CD4-positive, alpha-beta memory T cell (primary cell): ENCODE measurements at places on chromosomes 12 and 14.
A peak's percentile ranks its signal among the peaks of the same experiment; 100 is the strongest.

- no peak for DNase-seq
These were observed 631.8 kb downstream of the TMTC2 start for GRCh38 chr12:83318386-83319098.

DNA sequence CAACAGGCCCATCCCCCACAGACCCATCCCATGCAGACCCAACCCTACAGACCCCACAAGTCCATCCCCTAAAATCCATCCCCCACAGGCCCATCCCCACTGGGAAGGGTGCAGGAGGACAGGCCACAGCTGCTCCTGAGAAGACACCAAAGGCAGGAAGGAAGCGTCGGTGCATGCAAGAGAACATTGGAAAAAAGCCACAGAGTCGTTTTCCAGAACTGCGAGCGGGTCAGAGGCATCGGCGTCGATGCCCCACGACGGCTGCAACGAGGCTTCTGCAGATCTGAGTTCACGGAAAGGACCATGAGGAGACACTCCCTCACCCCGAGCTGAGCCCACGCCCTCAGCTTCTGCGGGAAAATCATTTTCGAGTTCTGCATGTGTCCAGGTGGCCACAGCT, 59.6 kb upstream of the GALNT9 start:
- no peak for DNase-seq

DNA sequence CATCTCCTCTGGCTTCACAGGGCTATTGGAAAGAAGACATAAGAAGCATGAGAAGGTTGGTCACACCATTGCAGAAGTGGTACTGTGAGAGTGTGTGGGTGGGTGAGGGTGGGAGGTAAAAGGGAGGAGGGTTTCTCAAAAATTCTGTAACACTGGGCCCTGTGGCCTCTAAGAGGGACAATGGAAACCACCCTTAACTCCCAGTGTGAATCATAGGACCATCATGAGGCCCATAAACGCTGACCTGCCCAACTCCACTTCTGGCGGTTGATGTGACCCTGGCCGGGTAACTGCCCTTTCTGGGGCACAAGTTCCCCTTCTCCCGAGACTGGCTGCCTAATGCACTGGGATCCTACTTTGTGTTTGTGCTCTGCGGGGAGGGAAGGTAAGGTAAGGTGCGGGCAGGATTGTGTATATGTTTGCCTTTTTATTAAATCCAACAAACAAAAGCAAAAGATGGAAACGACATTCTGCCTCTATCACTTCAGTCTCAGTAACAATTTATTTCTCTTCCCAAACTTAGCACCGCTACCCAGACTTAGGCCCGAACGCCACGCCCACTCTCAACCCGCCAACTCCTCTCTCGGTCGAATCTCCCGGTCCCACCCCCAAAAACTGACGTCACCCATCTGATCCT, 551 bp downstream of the METTL1 start:
- DNase-seq: no peak

GRCh38 chr12:40098406-40099145, 7.3 kb downstream of the SLC2A13 start:
- no peak for DNase-seq

DNA sequence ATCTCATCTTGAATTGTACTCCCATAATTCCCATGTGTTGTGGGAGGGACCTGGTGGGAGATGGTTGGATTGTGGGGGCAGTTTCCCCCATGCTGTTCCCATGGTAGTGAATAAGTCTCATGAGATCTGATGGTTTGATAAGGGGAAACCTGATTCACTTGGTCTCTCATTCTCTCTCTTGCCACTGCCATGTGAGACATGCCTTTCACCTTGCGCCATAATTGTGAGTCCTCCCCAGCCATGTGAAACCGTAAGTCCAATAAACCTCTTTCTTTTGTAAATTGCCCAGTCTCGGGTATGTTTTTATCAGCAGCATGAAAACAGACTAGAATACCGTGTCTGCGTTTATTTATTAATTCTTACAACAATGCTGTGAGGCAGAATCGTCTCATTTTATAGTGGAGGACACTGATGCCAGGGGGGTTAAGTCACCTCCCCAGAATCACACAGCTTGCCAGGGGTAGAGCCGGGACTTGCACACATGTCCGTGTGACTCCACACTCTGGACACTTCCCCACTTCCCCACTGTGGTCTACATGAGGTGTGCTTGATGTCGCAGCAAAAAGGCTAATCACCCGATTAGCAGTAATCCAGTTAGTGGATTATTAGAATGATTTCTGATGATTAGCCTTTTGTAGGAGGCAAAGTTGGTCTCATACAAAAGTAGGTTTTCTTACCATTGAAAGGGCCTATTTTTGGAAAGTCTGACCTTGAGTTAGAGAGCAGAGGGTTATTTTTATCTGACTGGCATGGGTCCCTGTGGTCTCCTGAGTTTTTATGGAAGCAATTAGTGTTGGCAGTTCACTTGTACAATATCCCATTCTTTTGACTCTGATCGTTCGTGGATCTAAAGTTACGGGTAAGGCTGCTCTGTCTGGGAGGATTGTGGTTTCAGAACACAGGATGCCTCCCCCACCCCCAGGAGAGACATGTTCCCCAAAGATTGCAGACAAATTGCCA, 47.4 kb upstream of the BCL7A start:
- no peak for DNase-seq

DNA sequence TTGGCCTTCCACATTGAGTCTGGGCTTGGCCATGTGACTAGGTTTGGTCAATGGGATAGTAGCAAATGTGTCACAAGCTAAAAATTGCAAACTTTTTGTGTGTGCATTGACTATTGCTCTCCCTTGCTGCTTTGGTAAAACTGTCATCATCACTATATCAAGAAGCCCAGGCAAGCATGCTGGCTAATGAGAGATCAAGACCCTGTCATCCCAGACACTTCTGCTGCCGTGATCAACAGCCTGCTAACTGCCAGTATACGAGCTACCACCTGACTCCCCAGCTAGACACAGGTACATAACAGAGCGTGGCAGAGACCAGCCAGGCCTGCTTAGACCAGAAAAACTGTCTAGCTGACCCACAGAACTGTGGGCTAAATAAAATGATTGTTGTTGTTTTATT, 456.7 kb upstream of the DCN start:
- DNase-seq: no peak

GRCh38 chr12:49515266-49515665, 23.6 kb upstream of the KCNH3 start:
- DNase-seq: no peak

GRCh38 chr12:77687321-77687720, 143.4 kb upstream of the NAV3 start:
- DNase-seq: no peak

DNA sequence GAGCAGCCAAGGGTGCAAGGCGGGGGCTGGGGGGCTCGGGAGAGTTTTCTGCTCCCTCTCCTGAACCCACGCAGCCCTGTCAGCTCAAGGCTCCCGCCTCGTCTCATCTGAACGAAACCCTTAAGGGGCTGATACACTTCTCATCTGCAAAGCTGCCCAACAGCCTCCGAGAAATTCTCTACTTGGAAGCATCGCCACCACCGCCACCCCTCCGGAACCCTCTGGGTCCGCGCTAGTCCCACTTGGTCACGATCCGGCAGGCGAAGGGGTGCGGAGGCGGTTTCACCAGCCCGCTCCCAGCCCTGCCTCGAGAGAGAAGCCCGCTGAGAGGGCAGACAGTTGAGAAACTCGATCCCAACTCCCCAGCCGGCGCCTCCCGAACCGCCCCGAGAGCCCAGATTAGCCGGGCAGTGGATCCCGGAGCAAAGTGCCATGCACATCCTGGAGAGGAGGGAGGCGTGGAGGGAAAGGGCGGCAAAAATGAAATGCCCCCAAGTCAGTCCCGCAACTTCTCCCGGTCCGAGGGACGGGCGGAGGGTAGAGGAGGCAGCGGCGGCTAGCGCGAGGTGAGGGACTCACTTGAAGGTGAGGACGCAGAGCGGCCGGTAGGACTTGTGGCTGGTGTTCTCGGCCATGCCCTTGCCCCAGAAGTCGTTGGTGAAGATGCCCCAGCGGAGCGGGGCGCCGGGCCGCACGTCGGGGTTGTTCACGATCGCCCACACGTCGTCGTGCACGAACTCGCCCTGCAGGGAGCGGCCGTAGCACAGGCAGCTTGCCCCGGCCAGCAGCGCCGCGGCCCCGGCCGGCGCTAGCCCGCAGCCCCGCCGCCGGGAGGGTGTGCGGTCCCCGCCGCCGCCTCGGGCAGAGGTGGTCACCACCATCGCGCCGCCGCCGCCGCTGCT, 620 bp downstream of the TMTC1 start:
- DNase-seq: no peak

GRCh38 chr14:20661197-20661596, 19.7 kb upstream of the OR6S1 start:
- no peak for DNase-seq

DNA sequence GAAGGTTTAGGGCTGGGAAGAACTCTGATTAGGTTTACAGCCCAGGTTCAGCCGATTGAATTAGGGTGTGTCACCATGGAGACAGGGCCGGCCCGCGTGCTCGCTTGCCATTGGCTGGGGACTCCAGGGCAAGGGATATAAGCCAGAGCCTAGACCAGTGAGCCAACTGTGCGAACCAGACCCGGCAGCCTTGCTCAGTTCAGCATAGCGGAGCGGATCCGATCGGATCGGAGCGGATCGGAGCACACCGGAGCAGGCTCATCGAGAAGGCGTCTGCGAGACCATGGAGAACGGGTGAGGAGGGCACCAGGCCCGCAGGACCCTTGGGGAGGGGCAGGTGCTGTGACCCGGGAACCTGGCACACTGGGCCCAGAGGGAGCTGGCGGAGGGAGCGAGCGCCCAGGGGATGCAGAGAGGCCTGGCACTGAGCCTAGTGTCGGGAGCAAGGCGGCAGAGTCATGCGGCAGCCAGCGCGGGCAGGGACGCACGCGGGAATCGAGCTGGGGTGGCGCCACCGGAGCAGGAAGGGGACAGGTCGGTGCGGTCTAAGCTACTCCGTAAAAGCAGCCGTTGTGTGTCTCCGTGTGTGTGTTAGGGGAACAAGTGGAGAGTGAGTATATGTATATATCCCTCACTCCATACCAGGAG, at the start of gene PNP:
Gene PNP, plus strand, starts transcription at position 165 of the 648 bp plus-strand sequence. Its CDS starts 119 bp downstream, at position 284.
- DNase-seq: peak; percentile 87

DNA sequence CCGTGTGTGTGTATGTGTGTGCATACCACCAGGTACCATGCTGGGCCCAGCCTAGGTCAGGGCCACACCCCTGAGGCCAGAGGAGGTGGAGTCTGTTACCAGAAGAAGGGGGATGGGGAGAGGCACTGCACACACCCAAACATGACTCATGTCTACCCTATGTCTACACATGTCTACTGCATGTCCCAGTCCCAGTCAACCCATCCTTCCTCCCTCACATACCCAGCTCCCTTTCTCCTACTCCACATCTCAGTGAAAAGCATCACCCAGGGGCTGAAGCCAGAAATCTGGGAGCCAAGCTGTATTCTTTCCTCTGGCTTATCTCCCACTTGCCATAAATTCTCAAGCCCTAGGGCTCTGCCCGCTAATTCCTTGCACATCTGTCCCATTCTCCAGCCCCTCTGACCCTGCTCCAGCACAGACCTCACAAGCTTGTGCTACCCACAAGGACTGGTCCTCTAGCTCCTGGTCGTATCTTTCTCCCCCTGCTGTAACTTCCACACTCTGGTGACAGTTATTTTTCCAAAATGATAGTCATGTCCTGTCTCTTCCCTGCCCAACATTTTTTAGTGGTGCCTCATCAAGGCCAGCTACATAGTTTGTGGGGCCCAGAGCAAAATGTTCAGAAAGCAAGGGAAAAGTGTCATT, 18.0 kb upstream of the APPL2 start:
- no peak for DNase-seq

- no peak for DNase-seq
These were observed 34.1 kb downstream of the ZNF664 start for GRCh38 chr12:124006846-124007713.
